ENCODE measurements at places on chromosomes 6 and 20.

- no peak for DNase-seq
Measured at GRCh38 chr6:24795106-24795505, 3.6 kb downstream of the ARMH2 start.

DNA sequence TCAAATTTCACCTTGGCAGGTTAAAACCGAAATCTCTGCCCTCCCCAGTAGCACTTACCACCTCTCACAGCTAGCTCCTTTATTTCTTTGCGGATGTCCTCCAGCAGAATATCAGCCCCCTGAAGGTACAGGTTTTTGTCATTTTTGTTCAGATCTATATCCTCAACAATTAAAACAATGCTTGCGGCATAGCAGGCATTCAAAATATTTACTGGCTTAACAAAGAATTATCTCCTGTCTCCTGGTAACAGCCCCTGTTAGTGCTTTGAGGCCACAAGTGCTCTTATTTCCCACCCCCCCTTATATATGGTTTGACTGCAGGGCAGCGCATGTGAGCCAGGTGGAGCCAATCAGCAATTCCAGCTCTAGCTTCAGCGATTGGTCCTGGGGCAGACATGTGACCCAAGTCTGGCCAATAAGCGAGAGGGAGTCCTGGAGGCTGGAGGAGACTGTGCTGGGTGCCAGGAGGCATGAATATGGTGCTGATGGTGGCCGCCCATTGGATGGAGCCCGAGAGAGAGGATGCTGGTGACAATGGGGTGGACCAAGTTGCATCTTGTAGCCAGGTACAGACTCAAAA lies 21.0 kb downstream of the SULF2 start:
- DNase-seq: no peak

- no peak for DNase-seq
Measured at GRCh38 chr6:41836660-41837052, 49.2 kb downstream of the TOMM6 start.

DNA sequence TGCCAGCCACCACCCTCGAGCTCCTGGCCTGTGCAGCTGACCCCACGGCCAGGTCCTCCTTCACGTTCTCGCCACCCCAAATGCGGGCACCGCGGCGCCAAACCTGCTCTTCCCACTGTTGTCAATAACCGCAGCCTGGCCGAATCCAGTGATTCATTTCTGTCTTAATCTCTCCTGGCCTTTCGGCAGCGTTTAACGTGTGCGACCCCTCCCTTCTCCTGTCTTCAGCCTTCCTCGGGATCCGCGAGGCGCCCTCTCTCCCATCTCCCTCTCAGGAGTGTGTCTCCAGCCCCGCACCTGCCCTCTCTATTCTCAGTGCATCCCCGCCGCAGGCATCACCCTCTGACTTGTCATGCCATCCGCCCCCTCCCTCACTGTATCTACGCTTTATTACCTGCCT lies 91.4 kb downstream of the THBS2 start:
- no peak for DNase-seq

GRCh38 chr6:154229786-154230185 lies 126.8 kb downstream of the IPCEF1 start:
- peak; percentile 84 for DNase-seq

GRCh38 chr6:2410656-2411380 lies 165.4 kb upstream of the GMDS start:
- DNase-seq: no peak

DNA sequence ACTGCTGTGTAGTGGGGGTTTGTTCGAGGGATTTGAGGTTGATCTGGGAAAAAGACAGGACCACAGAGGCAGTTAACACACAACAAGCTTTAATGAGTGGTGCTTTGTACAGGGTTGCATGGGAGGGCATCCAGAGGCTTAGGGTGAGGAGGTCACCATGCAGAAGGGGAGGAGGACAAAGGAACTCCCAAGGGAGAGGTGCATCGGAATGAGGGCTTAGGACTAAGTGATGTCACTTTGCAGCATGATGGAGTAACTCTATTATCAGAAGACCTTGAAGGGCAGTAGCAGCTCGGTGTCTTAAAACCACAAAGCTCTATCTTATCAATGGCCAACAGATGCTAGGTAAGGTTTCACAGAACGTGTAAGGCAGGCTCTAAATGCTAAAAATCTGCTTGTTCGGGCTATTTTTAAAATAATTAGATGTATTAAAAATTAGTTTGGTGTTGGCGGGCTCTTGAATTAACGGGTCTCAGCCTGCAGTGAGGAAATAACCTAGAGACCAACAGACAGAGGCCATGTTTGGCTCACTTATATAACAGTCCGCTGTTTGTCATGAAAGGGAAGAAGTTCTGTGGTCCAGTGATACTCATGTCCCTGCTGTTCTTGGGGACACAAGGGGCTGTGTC lies 37.9 kb downstream of the MAN1A1 start:
- DNase-seq: no peak

DNA sequence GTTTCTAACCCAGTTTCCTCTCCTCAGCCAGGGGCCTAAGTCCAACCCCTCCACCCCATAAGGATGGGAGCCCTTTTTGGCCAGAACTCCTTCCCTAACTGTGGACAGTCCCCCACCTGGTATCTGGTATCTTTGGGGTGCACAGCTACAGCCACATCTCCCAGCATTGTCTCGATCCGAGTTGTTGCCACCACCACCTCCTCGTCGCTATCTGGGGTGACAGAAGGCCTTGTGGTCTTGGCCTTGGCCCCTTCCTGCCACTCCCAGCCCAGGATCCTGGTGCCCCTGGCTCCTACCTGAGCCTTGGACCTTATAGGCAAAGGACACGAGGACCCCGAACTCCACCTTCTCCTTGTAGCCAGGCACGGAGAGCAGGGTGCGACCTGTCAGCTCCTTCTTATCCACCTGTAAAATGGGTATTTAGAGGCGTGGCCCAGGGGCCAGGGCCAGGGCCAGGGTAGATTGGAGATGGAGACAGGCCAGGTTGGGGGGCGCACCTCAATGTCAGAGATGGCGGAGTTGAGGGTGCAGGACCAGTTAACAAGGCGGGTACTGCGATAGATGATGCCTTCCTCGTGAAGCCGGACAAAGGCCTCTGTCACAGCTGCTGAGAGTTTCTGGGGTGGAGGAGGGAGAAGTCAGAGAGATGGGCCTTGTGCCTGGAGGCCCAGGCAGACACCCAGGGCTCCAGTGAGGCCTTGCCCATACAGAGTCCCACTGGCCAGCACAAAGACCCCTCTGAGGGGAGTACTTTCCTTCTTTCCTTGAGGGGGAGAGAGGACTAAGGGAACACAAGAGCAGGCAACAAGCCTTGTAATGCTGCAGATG lies 7.2 kb upstream of the VWA7 start:
- DNase-seq: no peak

DNA sequence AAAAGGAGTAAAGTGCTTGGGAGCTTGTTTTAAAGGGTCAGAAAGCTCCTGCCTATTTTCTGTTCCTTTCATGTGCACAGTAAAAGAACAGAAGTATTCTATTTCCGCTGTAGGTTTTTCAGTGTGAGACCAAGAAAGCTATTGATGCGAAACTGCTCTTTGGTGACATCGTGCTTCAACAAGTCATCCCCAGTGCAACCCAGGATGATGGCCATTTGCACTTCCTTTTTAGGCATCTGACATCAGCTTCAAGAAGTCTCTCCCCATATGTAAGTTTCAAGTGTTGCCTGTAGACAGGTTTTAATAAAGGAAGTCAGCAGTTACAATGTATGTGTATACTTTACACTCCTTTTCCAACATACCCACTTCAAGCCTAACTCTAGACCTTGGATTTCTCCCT lies 131.6 kb downstream of the RFX6 start:
- no peak for DNase-seq

GRCh38 chr20:24208652-24209051 lies 220.1 kb upstream of the GGTLC1 start:
- no peak for DNase-seq

- no peak for DNase-seq
Measured at GRCh38 chr20:62631336-62632308, 10.7 kb upstream of the SLCO4A1 start.

DNA sequence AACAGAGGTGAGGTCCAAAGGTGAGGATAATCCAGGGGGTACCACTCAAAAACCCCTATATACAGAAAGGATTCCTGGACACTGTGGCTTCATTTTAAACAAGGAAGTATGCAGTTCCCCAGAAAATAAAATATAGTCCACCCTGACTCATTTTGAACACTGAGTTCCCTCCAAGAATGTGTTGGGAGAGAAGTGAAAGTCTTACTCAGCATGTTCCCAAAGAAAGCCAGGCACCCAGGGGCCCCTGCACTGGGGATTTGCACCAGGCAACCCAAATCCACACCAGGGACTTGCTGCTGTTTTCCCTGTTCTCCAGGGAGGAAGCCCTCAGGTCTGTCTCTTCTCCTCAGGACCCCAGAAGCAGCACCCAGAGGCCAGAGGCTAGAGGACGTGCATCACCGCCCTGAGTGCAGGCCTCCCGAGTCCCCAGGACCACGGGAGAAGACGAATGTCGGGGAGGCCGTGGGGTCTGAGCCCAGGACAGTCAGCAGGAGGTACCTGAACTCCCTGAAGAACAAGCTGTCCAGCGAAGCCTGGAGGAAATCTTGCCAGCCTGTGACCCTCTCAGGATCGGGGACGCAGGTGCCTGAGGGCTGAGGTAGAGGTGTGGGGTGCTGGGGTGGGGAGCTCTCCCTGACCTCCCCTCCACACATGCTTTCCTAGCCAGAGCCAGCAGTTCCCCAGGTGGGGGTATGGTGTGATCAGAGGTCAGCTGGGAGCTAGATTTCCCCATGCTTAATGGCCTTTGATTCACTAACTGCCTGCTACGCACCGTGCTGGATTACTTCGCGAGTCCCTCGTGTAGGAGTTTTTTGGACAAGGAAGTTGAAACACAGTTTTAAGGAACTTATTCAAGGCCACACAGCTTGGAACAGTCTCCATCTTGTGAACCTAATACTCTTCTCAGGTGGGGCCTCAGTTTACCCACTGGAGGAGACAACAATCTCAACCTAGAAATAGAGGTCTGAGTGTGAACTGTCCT lies 3.3 kb downstream of the FGD2 start:
- no peak for DNase-seq

DNA sequence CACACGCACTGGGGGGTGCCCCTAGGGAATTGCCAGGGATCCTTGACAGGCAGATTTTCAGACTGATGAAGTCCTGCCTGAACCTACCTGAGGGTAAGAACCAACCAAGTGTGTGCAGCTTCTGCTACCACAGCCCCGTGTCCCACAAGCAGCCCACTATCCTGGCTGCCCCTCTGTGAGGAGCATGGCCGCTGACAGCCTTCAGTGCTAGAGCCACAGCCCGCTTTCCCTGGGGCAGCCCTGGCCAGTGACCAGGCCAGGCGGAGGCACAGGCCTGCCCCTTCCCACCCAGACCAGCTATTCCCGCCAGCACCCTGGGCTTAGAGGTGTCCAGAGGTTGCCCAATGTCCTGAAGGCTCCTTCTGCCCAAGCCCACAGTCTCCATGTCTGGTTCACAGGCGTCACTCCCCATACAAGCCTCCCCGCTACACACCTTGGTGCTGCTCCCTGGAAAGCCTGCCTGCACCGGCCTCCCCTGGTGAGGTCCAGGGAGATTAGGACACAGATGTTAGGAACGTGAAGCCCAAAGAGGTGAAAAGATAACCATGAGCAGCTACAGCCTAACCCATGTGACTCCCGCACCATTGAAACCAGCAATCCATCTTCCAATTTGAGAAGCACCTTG lies 207.0 kb downstream of the SYNDIG1 start:
- DNase-seq: no peak

DNA sequence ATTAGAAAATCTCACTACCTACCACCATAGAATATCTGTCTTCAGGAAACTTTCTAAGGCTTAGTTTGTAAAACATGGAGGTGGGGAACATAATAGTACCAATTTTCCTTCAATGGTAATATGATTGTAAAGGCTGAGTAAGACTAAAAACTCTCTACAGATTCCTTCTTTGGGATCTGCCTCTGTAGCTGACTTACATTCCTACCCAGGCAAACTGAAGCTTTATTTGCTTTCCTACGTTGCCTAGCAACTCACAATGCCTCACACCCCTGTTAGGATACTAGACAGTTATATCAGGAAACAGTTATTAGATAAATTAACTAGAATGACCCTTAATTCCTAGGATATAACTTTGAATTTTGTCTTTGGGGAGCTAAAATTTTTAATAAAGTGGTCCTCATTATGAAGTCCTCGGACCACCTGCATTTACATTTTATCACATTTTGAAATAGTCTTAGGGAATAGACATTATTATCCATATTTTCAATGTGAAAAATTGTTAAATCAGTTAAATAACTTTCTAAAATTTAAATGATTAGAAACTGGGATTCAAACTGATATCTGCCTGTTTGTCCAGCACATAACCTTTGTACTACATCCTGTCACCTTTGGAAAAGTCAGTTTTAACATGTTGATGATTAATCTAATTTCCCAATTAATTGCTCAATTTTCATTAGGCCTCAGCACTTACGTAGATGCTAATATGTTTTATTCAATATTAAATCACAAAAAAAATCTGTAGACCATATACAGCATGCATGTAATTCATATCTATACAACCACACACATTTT lies 591.4 kb downstream of the RNF144B start:
- DNase-seq: no peak
